GM04504 (cell line): ENCODE measurements at places on chromosomes 4 and X.
A peak's percentile ranks its signal among the peaks of the same experiment; 100 is the strongest.

DNA sequence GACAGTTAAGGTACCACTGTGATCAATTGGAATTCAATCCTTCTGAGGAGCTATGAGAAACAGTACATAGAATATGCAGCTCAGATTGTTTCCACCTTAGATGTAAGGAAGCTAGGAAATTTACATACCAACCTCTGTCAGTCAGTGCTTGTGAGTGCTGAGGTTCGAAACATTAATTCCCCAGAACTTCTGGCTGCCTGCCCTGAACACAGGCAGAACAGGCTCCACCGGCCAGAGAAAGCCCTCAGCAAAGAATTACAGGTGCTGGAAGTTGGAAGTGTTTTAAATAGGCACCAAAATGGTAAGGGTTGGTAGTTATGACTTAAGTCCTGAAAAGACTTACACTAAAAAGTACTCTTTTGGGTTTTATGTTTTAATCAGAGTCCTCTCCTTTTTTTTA is 651.8 kb downstream of the C4orf33 start:
- DNase-seq, result no peak

GRCh38 chr4:41067369-41067768 is 147.0 kb downstream of the APBB2 start:
- DNase-seq, result no peak

DNA sequence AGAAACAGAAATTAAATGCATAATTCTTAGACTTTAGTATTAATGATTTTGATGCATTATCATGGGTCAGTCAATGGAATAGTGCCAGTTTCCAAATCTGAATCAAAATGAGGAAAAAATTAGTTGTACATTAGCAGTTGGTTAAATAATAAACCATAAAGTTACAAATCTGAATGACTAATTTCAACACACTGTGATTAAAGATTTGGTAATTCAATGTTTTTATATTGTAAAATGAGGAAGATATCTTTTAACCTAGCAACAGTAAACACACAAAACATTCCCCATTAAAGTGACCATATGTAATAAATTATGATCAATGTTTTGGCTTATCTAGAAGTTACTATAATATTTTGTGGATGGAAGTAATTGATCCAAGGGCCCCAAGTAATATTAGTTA is 1.6 kb downstream of the FBXO8 start:
- DNase-seq, result no peak

DNA sequence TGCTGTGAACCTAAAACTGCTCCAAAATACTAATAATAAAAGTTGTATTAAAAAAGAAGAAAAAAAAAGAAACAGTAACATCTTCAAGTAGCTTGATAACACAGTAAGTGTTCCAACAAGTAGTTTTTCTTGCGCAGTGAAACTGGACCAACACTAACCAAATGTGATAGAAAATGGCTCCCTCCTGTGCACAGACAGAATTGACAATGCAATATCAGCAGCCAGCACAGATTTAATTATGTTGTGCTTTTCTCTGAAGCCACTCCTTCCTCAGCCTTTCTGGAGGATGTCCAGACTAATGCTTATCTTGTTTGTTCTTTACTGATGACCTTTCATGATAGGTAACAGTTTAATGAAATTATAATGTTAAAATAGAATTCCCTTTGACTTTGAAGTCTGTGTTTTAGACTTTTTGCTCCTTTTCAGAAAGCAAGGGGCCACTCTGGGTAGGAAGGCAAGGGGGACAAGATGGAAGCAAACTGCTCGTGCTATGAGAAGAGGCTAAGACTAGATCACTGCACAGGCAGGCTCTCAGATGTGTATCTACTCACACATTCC is 147.1 kb upstream of the RPL34 start:
- no peak for DNase-seq

DNA sequence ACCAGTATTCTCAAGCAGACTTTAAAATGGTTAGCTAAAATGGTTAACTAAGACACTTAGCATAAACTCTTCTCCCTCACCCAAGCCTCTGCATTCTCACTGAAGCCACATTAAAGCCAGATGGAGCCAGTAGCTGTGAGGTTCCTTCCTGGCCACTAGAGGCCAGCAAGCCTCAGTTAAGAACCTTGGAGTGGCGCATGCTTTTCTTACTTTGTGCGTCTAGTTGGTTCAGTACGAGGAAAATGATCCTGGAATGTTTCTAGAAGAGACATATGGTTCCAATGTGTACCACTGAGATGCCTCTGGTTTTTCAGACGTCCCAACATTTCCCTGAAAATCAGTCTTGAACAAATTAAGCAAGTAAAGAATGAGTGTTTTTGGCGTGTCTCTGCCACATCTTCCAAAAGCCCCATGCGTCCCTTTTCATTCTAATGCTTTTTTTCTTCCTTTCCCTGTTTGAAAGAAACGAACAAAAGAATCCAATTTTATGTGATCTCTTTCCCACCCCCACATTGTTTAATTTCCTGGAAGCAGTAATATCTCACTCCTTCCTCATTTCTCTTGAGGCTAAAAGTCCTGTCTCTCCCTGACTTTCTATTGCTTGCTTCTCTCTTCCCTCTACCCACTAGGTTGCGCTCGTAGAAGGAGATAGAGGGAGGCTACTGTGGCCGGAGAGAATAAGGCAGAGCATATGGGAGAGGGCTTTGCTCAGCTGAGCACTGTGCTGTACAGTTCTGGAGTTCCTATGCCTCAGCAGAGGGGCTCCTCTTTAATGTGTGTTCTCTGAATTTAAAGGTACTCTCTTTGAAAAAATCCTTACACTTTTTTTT is 82.9 kb upstream of the TAB3 start:
- DNase-seq, result peak; percentile 19
